Left ventricle myocardium inferior (tissue), 1 donor: ENCODE measurements at places on chromosomes 4 and X. TPM values are rescaled to one million over a fixed set of nuclear protein-coding genes. Genes with fewer than 3 reads are reported as not detected.

RGN gene
- total RNA-seq = 18.8 TPM

SPANXB1 gene
- not detected for total RNA-seq

DNA sequence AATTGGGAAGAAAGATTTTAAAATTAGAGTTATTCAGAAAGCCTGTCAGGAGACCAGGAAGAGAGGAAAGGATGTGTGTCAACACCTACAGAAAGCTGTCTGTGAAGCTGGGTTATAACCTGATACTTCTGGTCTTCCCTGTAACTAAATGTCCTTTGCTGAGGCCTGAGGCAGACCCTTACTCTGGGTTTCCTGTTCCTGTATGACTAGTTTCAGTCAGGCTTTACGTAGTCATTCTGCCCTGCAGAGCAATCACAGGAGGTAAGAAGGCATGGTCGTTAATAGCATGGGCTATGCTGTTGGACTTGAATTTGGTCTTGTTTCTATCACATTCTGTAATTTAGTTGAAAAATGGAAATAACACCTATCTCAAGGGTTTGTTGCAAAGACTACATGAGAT lies 110.5 kb upstream of the IGFBP7 start:
- no peaks in the 10 kb centered on the region for H3K4me1 ChIP-seq
- no peaks in the 10 kb centered on the region for H3K36me3 ChIP-seq
- H3K27me3 ChIP-seq = no peaks in the 10 kb centered on the region
- H3K4me3 ChIP-seq = no peak overlapping the region

DNA sequence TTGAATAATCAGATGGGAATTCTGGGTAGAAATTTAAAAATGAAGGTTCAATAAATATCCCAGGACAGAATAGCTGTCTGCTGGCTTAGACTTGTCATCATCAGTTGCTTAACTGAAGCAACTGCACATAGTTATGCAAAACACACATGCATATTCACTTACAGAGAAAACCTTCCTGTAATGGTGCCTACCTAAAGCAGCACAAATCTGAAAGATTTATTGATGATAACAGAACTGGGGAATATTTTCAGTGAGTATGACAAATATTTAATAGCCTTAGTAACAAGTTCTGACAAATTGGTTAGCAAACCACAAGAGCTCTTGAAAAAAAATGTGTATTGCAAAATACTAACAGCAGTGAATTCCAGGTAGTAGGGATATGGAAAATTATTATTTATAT lies 606.8 kb upstream of the BOD1L1 start:
- no peak overlapping the region for H3K4me3 ChIP-seq
- no peaks in the 10 kb centered on the region for H3K27me3 ChIP-seq
- peaks cover 12% of the 10 kb centered on the region for H3K4me1 ChIP-seq

ARX gene
- total RNA-seq = not detected

DNA sequence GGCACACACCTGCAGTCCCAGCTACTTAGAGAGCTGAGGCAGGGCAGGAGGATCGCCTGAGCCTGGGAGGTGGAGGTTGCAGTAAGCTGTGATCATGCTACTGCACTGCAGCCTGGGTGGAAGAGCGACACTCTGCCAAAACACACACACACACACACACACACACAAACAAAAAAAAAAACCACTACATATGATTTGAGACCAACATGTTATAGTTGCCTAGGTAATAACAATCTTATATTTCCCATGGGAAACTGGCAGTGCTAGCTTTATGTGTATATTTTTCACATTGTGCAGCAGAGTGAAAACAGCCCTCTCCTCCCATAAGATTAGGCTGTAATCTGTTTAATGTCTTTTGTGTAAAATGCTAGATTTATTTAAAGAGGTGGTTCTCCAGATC lies 3.1 kb upstream of the FAM241A start:
- peak overlapping the region; percentile 88 for H3K27ac ChIP-seq
- DNase-seq = no peak
- H3K36me3 ChIP-seq = no peaks in the 10 kb centered on the region
- no peak overlapping the region for H3K4me3 ChIP-seq
- H3K4me1 ChIP-seq = peaks cover 56% of the 10 kb centered on the region

GRCh38 chr4:162535121-162535520 lies 371.3 kb upstream of the FSTL5 start:
- H3K27ac ChIP-seq = no peak overlapping the region
- DNase-seq = no peak
- no peaks in the 10 kb centered on the region for H3K4me1 ChIP-seq
- no peak overlapping the region for H3K4me3 ChIP-seq

GRCh38 chr4:100722866-100723459 lies 205.1 kb upstream of the EMCN start:
- no peaks in the 10 kb centered on the region for H3K4me1 ChIP-seq
- no peaks in the 10 kb centered on the region for H3K27me3 ChIP-seq
- H3K36me3 ChIP-seq = no peaks in the 10 kb centered on the region
- no peak for DNase-seq
- no peak overlapping the region for H3K4me3 ChIP-seq
- H3K27ac ChIP-seq = no peak overlapping the region

DNA sequence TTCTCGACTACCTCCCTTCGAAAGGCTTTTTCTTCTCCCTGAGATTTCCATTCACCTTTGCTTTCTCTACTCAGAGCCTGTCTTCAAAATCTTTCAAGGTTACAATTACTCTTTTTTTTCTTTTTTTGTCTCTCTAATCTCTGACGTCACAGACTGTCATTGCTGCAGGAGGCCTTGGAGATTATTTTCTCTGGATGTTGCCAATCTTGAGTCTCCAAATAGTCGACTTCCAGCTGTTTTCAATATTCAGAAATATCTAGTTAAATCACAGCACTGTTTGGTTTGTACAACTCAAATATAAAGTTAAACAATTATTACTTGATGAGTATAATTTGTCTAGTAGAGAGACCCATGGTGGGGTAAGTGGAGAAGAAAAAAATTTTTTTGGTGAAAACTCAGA lies 359.0 kb upstream of the BOD1L1 start:
- H3K27me3 ChIP-seq = no peaks in the 10 kb centered on the region
- H3K36me3 ChIP-seq = no peaks in the 10 kb centered on the region
- H3K27ac ChIP-seq = no peak overlapping the region
- peaks cover 21% of the 10 kb centered on the region for H3K4me1 ChIP-seq
- DNase-seq = no peak
- no peak overlapping the region for H3K4me3 ChIP-seq

GRCh38 chr4:39732728-39733127 lies 34.8 kb downstream of the UBE2K start:
- H3K4me3 ChIP-seq = no peak overlapping the region
- no peak overlapping the region for H3K27ac ChIP-seq
- DNase-seq = no peak

DNA sequence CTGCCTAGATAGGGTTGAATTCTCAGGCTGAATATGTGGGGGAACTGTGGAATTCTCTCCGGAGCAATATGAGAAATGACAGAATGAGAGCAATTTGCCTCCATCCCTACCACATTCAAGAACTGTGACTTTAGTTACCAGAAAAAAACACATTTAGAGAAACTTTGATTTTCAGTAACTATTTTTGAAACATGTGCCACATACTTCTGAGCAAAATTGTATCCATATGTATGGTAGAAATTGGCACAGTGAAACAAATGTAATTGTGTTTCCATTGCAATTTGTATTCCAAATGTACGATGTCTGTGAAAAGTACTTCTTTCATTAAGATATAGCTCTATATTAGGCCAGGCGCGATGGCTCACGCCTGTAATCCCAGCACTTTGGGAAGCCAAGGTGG lies 5.5 kb upstream of the KLHL8 start:
- H3K4me1 ChIP-seq = peaks cover 3% of the 10 kb centered on the region
- no peak for DNase-seq
- no peaks in the 10 kb centered on the region for H3K36me3 ChIP-seq
- no peak overlapping the region for H3K27ac ChIP-seq
- no peaks in the 10 kb centered on the region for H3K27me3 ChIP-seq
- no peak overlapping the region for H3K4me3 ChIP-seq

DNA sequence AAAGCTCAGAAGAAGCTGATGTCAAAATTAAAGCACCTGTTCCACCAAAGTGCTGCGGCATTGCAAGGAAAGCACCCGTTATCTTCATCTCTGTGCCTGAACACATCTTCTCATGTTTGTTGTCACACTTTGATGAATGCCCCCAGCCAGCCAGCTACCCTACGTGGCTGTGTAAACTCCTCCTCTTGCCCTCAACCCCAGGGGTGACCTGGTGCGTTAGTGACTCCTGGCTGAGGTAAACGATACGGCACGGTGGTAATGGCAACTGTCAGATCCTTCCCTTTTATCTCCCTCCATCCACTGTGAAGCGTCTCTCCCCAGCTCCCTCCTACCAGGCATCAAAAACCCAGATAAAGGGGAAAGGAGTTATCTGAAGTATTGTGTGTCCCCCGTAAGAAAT lies 90.6 kb upstream of the WWC2 start:
- H3K4me3 ChIP-seq = no peak overlapping the region
- peaks cover 87% of the 10 kb centered on the region for H3K27me3 ChIP-seq
- no peak for DNase-seq
- H3K36me3 ChIP-seq = no peaks in the 10 kb centered on the region

DNA sequence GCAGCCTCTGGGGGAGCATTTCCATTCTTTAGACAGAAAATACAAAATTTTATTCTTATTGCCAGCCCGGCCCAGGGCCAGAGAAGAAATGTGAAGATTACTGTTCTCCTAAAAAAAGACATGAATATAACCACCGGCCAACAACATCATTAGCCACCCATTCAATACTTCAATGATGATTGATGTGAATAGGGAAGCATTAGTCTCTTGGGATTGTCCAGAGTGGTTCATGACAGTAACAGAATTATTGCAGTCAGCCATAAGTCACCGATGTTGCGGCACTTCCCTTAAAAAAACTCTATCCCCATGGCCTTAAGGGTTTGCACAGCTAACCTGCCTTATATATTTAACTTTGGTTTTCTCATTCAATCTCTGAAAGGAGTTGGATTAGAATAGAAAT lies 418.7 kb downstream of the CENPC start:
- no peaks in the 10 kb centered on the region for H3K36me3 ChIP-seq
- no peak overlapping the region for H3K27ac ChIP-seq
- DNase-seq = no peak
- H3K27me3 ChIP-seq = no peaks in the 10 kb centered on the region
- H3K4me1 ChIP-seq = no peaks in the 10 kb centered on the region

GRCh38 chrX:13764281-13764680 lies 29.7 kb downstream of the OFD1 start:
- H3K36me3 ChIP-seq = peaks cover 44% of the 10 kb centered on the region
- H3K27ac ChIP-seq = peak overlapping the region; percentile 75
- DNase-seq = no peak
- H3K4me3 ChIP-seq = peak overlapping the region; percentile 32
- peaks cover 26% of the 10 kb centered on the region for H3K4me1 ChIP-seq
- H3K27me3 ChIP-seq = no peaks in the 10 kb centered on the region

DNA sequence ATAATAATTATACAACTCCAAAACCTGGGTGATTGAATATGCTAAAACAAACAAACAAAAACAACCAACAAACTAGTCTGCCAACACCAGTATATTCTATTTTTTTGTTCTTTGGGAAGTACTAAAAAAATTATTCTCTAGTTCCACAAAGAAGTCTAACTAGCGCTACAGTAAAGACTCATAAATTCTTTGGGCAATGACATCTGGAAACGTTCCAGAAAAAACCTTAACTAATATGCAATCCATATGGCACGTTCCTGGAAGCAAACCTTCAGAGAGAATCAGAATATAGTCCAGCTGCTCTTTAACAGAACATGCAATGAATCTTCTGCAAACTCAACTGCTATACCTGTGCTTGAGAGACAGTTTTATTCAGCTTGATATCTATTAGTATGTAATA lies 500.1 kb downstream of the TRAM1L1 start:
- H3K4me1 ChIP-seq = no peaks in the 10 kb centered on the region
- no peaks in the 10 kb centered on the region for H3K36me3 ChIP-seq
- no peak overlapping the region for H3K4me3 ChIP-seq
- no peak for DNase-seq

- no peaks in the 10 kb centered on the region for H3K4me1 ChIP-seq
- no peak overlapping the region for H3K4me3 ChIP-seq
- no peaks in the 10 kb centered on the region for H3K27me3 ChIP-seq
- no peak overlapping the region for H3K27ac ChIP-seq
- no peak for DNase-seq
- H3K36me3 ChIP-seq = no peaks in the 10 kb centered on the region
Measured at GRCh38 chrX:100911731-100912130, 17.0 kb downstream of the XKRX start.

NUDT9 gene
- 29.2 TPM for total RNA-seq

- H3K36me3 ChIP-seq = no peaks in the 10 kb centered on the region
- H3K4me1 ChIP-seq = peaks cover 79% of the 10 kb centered on the region
- no peak for DNase-seq
Measured at GRCh38 chr4:38008571-38009021, 48.4 kb downstream of the PTTG2 start.

DNA sequence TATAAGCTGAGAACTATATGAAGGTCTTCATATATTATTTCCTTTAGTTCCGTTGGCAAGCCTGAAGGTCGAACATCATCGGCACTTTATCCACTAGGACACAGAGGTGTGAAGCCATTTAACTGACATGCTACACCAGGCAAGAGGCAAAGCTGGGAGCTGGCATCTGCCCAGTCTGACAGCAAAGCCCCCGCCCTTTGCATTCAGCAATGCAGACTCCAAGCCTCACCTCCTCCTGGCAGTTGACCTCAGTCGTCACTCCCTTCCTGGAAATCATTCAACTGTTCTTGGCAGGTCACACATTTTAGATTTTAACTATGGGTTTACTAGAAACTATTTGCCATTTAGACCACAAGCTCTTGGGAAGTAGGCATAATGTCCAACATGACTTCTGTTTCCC lies 135.8 kb upstream of the FRG1 start:
- H3K36me3 ChIP-seq = no peaks in the 10 kb centered on the region
- peaks cover 7% of the 10 kb centered on the region for H3K4me1 ChIP-seq
- no peak overlapping the region for H3K27ac ChIP-seq
- DNase-seq = peak; percentile 47
- no peaks in the 10 kb centered on the region for H3K27me3 ChIP-seq
- no peak overlapping the region for H3K4me3 ChIP-seq

- no peak for DNase-seq
- no peak overlapping the region for H3K27ac ChIP-seq
- no peaks in the 10 kb centered on the region for H3K36me3 ChIP-seq
- no peaks in the 10 kb centered on the region for H3K27me3 ChIP-seq
- no peak overlapping the region for H3K4me3 ChIP-seq
Measured at GRCh38 chr4:134787315-134787714, 585.7 kb upstream of the PABPC4L start.

- DNase-seq = peak; percentile 60
- H3K4me1 ChIP-seq = peaks cover 46% of the 10 kb centered on the region
- H3K27me3 ChIP-seq = no peaks in the 10 kb centered on the region
- H3K4me3 ChIP-seq = no peak overlapping the region
Measured at GRCh38 chr4:8391972-8392371, 48.6 kb downstream of the ACOX3 start.

DNA sequence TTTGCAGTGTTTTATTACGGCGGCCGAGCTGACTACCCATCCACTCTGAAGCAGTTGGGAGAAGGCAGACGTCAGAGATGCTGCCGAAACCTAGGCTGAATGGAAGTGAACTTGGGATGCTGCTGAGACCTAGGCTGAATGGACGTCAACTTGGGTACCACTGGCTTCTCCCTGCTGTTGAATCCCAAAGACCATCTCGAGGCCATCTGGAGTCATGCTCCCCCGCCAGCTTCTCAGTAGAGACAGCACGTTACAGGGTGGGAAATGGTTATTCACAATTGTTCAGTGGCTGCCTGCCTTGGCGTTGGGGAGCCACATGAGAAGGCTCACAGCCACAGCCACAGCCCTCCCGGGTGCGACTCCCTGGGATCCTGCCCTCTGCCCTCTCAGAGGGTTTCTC lies 40.9 kb downstream of the P2RY8 start:
- no peaks in the 10 kb centered on the region for H3K36me3 ChIP-seq
- DNase-seq = no peak
- no peaks in the 10 kb centered on the region for H3K27me3 ChIP-seq
- no peak overlapping the region for H3K4me3 ChIP-seq
- peaks cover 17% of the 10 kb centered on the region for H3K4me1 ChIP-seq
- no peak overlapping the region for H3K27ac ChIP-seq

GRCh38 chr4:83876047-83876446 lies 340.1 kb downstream of the GPAT3 start:
- no peak overlapping the region for H3K27ac ChIP-seq
- DNase-seq = no peak
- H3K4me3 ChIP-seq = no peak overlapping the region

POLN gene
- total RNA-seq = 2.2 TPM
